ENCODE measurements at places on chromosomes 16 and 17. TPM values are rescaled to one million over a fixed set of nuclear protein-coding genes. Genes with fewer than 3 reads are reported as not detected.

The RDM1 gene
- 6.2 TPM for polyA plus RNA-seq

The TLCD2 gene
- 0.47 TPM for polyA plus RNA-seq

The CAPNS2 gene
- polyA plus RNA-seq, result not detected

The NOXO1 gene
- 1.3 TPM for polyA plus RNA-seq

The KRTAP4-9 gene
- not detected for polyA plus RNA-seq

The PRSS53 gene
- polyA plus RNA-seq, result 2.6 TPM

The TMEM92 gene
- 39.2 TPM for polyA plus RNA-seq

The MYCBPAP gene
- 1.2 TPM for polyA plus RNA-seq

The KAT2A gene
- 52.5 TPM for polyA plus RNA-seq

The C17orf50 gene
- 0.12 TPM for polyA plus RNA-seq

The EMC6 gene
- polyA plus RNA-seq, result 193 TPM

The WSCD1 gene
- 26.6 TPM for polyA plus RNA-seq

The KRTAP9-4 gene
- 0.13 TPM for polyA plus RNA-seq

The CACNG1 gene
- polyA plus RNA-seq, result not detected

The NPTX1 gene
- 17.9 TPM for polyA plus RNA-seq

The SCGB1C2 gene
- polyA plus RNA-seq, result not detected

The MRPS7 gene
- polyA plus RNA-seq, result 53.9 TPM

The KCNJ16 gene
- not detected for polyA plus RNA-seq

The FNDC8 gene
- not detected for polyA plus RNA-seq

The ST6GALNAC1 gene
- not detected for polyA plus RNA-seq

The SPNS3 gene
- polyA plus RNA-seq, result 0.08 TPM

The MSRB1 gene
- 51.4 TPM for polyA plus RNA-seq

The RAPGEFL1 gene
- 25.0 TPM for polyA plus RNA-seq

The NACA2 gene
- polyA plus RNA-seq, result not detected

The TAX1BP3 gene
- polyA plus RNA-seq, result 65.3 TPM

The BCL6B gene
- polyA plus RNA-seq, result 7.0 TPM

The HS3ST2 gene
- polyA plus RNA-seq, result 1.3 TPM

The TMEM238L gene
- polyA plus RNA-seq, result not detected

The KRTAP2-2 gene
- polyA plus RNA-seq, result not detected

The TM4SF5 gene
- not detected for polyA plus RNA-seq

The NSMCE1 gene
- 8.1 TPM for polyA plus RNA-seq

The ANKRD40 gene
- 19.7 TPM for polyA plus RNA-seq

The CNGB1 gene
- not detected for polyA plus RNA-seq

The MPV17L gene
- 5.4 TPM for polyA plus RNA-seq

The DPEP3 gene
- 12.7 TPM for polyA plus RNA-seq

The DRC7 gene
- polyA plus RNA-seq, result 0.14 TPM

The TBX2 gene
- 0.02 TPM for polyA plus RNA-seq

The VAT1L gene
- 29.8 TPM for polyA plus RNA-seq

The CD300E gene
- not detected for polyA plus RNA-seq

The TUBB3 gene
- polyA plus RNA-seq, result 393 TPM

The CDRT15 gene
- not detected for polyA plus RNA-seq

The NHLRC4 gene
- 0.60 TPM for polyA plus RNA-seq

The ANKRD40CL gene
- not detected for polyA plus RNA-seq

The RND2 gene
- polyA plus RNA-seq, result 61.4 TPM

The CACNG3 gene
- 0.12 TPM for polyA plus RNA-seq

The TOM1L1 gene
- 47.0 TPM for polyA plus RNA-seq

The RHBDL1 gene
- polyA plus RNA-seq, result 8.1 TPM

The MFSD6L gene
- 2.7 TPM for polyA plus RNA-seq

The SIAH1 gene
- 19.5 TPM for polyA plus RNA-seq

The ALDOA gene
- 1,397 TPM for polyA plus RNA-seq

The ZNF597 gene
- 0.68 TPM for polyA plus RNA-seq

The C16orf46 gene
- polyA plus RNA-seq, result 0.52 TPM

The RHBDL3 gene
- 15.9 TPM for polyA plus RNA-seq

The RPAIN gene
- polyA plus RNA-seq, result 54.5 TPM

The SPPL2C gene
- not detected for polyA plus RNA-seq

Measured in H1 (cell line).